Mesenteric fat pad (tissue), 1 donor: ENCODE measurements at places on chromosomes 7 and 10. TPM values are rescaled to one million over a fixed set of nuclear protein-coding genes. Genes with fewer than 3 reads are reported as not detected.

Gene BICC1
- 17.0 TPM for total RNA-seq

Gene BMPER
- total RNA-seq = 4.6 TPM

Gene RNF148
- total RNA-seq = 1.2 TPM

Gene TRIP6
- total RNA-seq = 71.0 TPM

- no peak for DNase-seq
Measured at GRCh38 chr10:34157501-34157900, 657.6 kb downstream of the PARD3 start.

GRCh38 chr10:47300429-47300931, 483 bp downstream of the GDF10 start:
- no peak for DNase-seq

DNA sequence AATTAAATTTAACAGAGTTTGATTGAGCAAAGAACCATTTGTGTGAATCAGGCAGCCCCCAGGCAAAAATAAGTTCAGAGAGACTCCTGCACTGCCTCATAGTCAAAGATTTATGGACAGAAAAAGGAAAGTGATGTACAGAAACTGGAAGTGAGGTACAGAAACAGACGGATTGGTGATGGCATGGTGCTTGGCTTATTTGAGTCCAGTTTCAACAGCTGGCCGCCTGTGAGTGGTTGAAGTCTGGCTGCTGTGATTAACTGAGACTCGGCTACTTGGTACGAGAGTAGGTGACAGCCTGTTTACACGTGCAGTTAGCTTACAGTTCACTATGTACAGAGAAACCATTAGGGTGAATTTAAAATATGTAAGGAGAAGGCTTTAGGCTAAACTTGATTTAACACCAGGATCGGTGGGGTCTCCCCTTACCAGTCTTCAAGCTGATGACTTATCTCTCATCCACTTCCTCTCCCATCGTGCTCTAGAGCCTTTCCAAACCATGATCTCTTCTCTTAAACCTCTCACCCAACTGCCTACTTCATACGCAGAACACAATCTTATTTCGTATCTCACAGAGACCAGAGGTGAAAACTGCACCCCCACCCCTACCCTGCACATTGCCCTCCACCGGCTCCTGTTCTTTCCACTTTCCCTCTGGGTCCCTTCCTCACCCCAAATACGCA, 5.0 kb upstream of the MSMB start:
- DNase-seq = no peak

DNA sequence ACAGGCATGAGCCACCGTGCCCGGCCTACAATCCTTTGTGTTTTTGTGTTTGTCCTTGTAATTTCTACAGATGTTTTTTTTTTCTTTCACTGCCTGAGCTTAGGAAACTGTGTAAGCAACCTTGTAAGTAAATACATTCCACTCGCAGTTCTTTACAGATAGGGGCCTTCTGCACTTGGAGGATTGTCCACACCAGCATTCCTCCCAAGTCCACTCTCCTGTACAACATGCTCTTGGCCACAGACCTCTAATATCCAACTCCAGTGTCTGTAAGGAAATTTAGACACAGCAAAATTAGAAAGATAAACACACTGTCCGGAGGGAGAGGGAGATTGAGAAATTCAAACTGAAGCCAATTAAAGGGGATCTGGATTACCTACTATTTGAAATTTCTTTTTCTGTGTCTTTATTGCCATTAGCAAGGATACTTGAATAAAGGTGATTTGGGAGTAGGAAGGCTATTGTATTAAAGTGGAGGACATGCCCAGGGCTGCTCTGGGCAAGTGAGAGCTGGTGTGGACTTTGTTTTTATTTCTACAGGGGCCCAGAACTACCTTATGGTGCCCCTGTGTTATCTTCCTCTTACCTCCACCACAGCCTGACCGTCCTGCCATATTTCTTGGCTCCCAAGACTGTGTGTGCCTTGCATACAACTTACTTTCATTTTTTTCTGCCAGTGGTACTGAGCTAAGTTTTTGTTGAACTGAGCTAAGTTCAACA, 9.7 kb downstream of the MXI1 start:
- no peak for DNase-seq

- DNase-seq = no peak
Measured at GRCh38 chr7:33196221-33196620, 66.9 kb downstream of the BBS9 start.

DNA sequence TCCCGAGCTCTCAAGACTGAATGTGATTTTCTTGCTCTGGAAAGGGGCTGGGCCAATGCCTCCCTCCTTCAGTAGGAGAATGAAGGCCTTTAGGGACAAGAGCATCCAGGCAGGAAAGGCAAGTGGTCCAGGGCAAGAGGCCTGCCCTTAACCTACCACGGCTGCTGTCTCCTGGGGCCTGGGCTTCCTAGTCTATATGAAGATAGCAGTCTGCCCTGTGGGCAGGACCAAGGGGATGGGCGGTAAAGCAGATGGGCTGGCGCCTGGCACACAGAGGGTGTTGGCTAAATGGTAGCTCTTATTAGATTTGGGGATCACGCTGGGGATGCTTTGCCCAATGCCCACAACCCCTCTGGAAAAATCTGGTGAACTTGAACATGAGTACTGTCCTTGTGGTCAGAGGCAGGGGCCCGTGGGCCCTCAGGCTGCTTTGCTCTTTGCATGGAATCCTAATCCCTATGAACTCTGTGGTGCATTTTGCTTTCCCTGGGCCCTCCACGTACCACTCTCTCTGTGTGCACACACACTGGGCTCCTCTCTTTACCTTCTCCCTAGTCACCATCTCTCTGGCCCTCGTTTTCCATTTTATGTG, 20.3 kb downstream of the CHAT start:
- peak; percentile 57 for DNase-seq

DNA sequence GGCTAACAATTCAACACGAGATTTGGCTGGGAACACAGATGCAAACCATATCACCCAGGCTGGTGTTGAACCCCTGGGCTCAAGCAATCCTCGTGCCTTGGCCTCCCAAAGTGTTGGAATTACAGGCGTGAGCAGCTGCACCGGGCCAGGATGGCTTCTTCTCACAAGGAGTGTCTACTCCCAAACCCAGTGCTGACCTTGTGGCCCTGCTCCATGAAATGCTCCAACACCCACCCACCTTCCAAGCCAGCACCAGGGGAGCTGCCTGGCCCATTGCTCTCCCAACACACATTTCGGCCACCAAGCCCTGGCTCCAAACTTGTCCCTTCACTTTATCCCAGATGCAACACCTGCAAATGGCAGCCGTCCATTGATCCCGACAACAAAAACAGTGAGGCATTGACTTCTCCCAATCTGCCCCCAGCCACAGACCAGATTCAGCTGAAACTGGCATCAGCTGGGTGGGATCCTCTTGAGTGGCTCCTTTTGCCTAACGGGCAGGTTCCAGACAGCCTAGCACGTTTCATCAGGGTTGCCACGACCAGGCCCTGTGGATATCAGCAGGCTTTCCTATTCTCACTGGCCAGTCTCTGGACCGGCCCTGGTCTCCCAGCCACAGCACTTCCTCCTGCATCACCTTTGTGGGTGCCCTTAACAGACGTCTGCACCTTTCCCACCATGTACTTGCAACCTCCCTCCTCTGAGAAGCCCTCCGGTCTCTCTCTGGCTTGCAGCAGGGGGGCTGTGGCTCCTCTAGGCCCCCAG, 105.7 kb upstream of the CARD11 start:
- DNase-seq = peak; percentile 83

DNA sequence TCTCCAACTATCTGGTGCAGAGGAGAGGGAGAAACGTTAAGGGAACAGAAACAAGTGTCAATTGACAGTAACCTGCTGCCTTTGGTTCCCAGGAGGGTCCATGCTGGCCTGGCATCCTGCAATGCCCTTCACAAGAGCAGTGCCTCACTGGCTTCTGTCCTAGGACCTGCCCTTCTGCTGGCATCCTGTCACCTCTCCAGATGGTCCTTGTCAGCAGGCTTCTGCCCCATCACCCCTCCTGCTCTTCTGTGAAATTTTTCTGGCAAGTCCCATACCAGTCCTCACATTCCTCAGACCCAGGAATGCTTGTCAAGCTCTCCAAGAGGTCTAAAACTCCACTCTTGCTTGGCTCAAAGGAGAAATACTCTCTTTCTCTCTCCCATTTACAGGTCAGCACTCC, 34.2 kb downstream of the C10orf67 start:
- no peak for DNase-seq

DNA sequence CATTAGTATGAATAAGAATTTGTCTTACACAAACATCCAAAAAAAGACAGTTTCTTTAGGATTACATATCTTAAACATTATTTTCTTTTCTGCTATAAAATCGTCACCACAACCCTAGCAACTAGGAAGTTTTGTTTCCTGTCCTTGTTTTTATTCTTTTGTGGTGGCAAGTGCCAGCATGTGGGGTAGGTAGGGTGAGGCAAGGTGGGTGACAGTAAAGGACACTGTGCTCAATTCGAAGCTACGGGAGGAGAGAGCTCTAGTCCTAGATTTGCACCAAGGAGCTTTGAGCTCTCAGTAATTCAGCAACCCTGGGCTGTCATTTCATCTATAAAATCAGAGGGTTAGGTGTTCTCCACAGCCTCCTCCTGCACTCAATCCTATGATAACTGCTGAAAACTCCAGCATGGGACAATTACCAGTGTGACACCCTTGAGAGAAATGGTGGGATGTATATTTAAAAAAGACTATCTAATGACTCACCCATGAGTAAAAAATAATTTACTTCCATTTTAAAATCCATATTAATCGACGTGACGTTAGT, 187.1 kb downstream of the FAM107B start:
- no peak for DNase-seq

GRCh38 chr10:14025283-14026189, 305.2 kb downstream of the FRMD4A start:
- DNase-seq = no peak

DNA sequence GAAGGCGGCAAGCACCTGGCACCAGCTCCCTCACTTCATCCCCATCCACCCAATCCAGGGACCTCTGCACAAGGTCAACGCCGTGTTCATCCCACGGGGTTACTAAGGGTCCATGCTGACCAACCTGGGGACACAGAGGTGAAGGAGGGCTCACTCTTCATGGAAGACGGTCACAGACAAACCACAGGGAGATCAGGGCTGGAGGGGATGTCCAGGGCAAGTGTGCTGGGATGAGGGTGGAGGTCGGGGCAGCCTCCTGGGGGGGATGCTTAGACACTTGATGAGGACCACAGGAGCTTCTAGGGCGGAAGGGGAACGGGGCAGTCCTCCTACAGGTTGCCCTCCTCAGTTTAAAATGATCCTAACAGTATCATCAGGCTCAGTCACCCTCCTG, 46.7 kb downstream of the FAM53B start:
- no peak for DNase-seq

DNA sequence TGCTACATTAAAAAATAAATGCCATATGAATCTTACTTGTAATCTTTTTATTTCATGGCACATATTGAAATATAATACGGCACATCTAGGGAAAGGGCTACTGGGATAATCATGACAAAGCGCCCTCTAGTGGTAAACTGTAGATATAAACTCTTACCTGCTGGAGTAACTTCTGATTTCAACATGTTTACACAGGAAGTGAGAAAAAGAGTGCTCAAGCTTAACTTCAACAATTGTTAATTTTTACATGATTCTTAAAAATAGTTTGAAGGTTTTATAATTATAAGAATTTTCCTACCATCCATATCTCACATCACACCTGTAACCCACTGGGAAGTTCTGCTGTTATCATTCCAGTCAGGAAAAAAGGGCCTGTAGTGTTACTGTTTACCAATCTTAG, 2.0 kb upstream of the HEPACAM2 start:
- DNase-seq = no peak

- no peak for DNase-seq
Measured at GRCh38 chr10:19245889-19246752, 197.5 kb downstream of the MALRD1 start.

DNA sequence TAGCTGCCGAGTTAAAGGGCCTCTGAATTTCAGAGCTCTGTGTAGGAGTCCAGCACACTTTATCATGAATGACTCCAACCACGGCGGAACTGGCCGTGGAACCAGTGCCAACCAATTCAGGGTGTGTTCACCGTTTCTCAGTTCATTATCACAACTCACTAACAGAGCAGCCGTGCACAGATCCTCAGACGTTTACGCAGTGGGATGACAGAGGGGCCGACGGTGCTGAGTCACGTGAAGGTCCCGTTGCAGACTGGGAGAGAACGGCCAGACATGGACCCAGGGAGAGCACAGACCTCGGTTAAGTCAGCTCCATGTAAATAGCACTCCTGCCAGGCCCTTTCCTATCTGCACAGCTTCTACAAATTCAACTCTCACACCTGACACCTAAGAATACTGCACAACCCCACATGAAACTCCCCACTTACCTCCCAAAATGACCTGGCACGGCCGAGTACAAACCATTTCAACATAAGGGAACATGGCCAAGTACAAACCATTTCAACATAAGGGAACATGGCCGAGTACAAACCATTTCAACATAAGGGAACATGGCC, 95.5 kb downstream of the DIP2C start:
- DNase-seq = no peak

DNA sequence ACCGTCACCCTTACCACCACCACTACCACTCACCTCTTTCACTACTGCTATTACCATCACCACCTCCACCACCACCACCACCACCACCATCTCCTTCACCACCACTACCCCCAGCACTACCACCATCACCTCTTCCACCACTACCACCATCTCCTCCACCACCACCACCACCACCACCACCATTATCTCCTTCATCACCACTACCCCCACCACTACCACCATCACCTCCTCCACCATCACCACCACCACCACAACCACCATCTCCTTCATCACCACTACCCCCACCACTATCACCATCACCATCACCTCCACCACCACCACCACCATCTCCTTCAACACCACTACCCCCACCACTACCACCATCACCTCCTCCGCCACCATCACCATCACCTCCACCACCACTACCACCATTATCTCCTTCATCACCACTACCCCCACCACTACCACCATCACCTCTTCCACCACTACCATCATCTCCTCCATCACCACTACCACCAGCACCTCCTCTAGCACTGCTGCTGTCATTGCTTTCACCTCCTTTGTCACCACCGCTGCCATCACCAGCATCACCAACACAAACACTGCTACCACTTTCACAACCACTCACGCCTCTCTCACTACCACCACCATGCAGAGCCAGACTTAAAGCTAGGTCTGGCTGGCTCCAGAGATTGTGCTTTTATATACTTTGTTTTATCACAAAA, 109.3 kb downstream of the ICA1 start:
- DNase-seq = no peak

DNA sequence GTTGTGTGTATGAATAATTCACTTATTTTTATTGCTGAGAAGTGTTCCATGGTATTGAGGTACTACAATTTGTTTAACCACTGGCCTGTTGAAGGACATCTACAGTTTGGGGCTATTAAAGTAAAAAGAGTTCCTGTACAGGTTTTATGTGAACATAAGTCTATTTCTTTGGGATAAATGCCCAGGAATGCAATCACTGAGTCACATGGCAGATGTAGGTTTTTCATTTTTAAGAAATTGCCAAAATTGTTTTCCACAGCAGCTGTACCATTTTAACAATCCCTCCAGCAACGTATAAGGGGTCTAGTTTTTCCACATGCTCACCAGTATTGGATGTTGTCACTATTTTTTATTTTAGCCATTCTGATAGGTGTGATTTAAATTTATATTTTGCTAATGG, 243.9 kb downstream of the TNS3 start:
- no peak for DNase-seq
